ENCODE measurements at places on chromosomes 5 and 9.

DNA sequence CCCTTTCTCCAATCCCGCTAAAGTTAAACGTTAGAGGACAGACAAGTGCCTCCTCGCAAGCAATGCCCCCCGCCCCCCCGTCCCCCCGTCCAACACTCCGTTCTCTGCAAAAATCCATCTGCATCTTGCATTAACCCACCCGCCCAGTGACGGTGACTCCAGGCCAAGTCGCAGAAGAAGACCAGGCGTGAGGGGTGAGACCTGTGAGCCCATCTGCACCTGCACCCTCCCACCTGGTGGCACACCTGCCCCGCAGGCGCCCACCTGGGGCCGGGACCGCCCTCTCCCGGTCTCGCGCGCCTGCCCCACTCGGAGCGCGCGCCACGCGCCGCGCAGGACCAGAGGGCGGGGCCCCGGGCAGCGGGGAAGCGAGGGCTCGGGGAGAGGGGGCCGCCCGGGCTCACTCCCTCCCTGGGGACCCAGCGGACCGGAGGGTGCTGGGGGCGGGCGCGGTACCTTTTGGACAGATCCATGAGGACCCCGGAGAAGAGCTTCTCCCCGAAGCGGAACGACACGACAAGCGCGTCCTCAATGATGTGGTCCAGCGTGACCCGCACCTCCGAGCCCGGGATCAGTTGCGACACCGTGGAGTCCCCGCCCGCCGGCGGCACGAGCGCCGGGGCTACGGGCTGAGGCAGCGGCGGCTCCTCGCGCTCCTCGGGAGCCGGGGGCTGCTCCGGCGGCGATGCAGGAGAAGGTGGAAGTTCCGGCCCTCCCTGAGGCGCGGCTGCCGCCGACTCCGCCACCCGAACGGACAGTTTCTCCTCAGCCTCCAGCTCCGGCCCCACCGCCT lies 705 bp downstream of the PWWP2A start:
- peak; percentile 34 for DNase-seq

- DNase-seq: no peak
Measured at GRCh38 chr9:115837618-115838017, 316.0 kb upstream of the PAPPA start.

DNA sequence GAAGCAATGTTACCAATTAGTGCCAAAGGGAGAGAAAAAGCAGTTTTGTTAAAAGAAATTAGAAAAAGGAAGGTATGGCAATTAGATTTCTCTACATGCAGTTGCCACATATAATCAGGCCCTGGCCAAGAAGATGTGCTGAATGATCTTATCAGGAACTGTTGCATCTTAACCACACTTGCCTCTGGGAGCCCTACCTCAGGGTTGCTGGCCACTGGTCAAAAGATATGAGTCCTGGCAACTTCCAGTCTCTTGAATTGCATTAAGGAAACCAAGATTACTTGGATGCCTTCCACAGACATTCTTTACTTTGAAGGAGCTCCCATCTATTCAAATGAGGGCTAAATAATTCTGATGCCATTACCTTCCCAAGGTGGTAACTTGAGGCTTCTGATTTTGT lies 60.4 kb downstream of the TNC start:
- DNase-seq: no peak

- no peak for DNase-seq
Measured at GRCh38 chr5:112923148-112923917, 1.3 kb upstream of the REEP5 start.

DNA sequence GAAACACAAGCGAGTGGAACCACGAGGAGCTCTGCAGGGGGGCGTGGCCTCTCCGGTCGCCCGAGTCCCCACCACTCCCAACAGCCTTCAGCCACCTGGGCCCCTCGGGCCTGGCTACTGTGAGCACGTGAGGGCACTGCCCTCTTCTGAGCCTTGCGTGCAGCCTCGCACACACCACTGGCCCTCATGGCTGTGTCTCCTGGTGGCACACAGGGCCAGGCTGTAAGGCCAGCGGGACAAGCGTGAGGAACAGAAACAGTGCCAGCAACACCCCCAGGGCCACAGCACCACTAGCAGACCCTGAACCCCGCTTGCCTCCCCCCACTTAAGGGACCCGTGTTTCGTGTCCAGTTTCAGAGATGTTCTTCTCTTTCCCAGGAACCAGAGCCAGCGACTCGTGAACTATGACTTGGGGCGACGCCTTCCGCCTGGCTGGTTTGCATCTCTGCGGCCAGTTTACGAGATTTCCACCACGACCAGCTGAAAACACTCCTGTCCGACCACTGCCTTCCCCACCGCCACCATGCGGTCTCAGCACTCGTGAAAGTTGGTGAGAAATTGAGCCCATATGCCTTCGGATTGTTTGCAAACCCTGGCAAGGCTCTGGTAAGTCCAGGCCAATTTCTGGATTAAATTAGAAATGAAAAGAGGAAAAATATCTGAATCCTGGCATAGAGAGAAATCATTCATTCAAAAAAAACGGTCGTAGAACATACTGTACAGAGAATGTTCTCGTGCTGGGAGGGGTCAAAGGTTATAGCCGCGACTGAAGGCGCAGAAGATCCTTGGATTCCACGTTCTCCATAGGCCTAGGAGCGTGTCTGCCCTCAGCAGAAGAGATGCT lies 135.6 kb downstream of the ZNF354C start:
- no peak for DNase-seq

- no peak for DNase-seq
Measured at GRCh38 chr9:93007529-93008058, 50.9 kb upstream of the SUSD3 start.
